ENCODE measurements at places on chromosomes 2 and 18.

- DNase-seq = no peak
These were observed 52.1 kb downstream of the COPS8 start for GRCh38 chr2:237137626-237138323.

- DNase-seq = no peak
These were observed 46.4 kb upstream of the ACAA2 start for GRCh38 chr18:49859725-49860124.

DNA sequence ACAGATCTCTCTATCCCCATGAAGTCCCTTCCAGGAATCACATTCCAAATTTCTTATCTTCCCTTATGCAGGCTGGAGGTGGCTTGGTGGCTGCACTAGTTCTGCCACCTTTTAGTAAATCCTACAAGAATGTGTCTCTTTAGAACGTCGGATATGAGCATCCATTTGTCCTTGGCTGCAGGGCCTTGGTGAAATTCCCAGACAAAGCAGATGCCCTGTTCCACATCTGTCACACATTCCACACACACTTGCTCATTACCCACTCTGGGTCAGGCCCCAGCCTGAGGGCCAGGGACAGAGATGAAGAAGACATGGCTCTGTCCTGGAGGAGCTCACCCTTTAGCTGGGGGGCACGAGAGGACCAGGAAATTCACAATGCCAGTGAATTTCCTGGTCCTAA is 31.2 kb upstream of the GPR17 start:
- no peak for DNase-seq

DNA sequence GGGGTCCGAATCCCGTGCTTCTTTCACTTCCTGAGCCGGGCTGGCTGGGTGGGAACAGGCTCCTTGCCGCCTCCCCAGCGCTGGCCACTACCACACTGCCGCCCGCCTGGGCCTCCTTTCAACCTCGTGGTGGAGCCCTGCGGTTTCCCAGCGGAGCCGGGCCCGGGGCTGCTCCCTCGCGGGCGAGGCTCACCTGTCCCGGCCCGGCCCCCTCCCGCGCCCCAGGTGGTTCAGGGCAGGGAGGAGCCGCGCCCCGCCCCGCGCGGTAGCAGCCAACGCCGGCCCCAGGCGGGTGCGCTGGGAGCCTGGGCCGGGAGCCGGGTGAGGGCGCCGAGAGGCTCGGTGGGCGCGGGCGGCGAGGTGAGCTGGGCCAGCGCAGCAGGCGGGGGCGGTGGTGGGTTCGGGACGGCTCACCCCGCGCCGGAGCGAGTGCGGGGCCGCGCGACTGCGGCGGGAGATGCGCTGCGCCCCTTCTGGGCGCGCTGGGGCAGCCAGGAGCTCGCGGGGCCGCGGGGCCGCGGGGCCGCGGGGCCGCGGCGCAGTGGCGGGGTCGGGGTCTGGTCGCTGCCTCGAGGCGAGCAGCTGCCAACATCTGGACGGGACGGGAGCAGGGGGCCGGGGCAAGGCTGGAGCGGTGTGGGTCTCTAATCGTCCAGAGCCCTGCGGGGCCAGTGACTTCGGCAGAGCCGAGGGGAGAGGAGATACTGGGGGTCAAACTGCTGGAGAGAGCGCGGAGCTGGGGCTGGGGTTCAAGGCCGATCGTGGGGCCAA is at the start of gene LYPD6B:
LYPD6B (plus strand) TSS at position 258 of the 771 bp plus-strand sequence. CDS start 92,250 bp downstream, outside the sequence.
- DNase-seq = no peak

DNA sequence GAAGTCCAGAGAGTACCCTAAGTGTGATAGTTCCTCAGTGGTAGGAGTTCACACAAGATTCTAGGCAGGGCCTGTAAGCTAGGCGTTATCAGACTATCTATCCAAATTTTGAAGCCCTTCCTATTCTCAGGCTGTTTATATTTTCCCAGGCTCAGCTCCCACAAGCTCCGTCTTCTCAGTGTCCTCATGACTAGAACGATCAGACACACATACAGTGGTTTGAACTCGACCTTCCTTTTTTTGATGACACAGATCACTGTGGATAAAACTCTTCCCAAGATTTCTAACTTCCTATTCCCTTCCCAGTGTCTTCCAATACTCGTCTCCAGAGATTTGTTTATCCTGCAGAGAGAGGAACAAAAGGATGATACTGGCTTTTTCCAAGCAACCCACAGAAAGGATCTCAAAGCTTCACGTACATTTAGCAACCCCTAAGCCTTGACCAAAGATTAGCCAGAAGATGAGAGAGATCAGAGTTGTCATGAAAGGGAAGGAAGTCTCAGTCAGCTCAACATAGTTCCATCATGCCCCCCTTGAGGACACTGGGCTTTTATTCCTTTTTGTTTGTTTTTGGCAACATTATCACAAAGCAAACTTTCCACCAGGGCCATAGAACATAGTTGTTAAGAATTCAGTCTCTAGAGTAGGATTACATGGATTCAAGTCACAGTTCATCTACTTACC is 42.3 kb upstream of the DOK6 start:
- DNase-seq = no peak

DNA sequence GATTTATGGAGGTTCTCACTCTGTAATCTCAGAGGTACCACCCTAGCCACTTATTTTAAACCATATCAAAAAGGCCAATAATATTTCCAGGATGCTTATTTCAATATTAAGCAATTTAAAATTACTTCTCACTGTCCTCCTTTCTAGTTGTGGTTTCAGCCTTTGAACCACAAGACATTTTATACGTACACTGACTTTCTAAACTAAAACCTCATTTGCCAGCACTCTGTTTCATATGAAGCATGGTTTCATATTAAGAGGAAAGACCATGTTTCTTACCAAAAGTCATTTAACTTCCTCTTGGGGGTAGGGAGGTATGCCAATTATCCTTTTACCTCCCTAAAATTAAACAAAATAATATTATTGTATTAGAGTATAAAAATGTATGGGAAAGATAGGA is 399.8 kb downstream of the CDH7 start:
- no peak for DNase-seq

DNA sequence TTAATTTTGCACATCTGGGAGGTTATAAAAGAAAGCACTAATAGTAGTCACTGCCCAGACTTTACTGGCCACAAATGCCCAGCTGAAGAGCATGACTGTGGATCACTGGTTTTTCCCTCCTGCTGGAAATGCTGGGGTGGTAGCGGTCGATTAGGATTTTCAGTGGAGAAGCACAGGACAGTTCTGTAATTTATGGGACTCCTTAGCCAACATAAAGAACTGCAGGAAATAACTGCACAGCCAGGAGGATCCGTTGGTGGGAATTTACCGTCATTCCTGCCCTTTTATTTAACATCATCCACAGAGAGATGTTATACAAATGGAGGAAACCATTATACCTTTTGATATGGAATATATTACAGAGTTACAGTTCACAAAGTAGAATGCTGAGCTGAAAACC is 61.5 kb downstream of the TNFRSF11A start:
- DNase-seq = no peak

GRCh38 chr2:43941966-43942365 is 53.8 kb downstream of the LRPPRC start:
- DNase-seq = no peak

DNA sequence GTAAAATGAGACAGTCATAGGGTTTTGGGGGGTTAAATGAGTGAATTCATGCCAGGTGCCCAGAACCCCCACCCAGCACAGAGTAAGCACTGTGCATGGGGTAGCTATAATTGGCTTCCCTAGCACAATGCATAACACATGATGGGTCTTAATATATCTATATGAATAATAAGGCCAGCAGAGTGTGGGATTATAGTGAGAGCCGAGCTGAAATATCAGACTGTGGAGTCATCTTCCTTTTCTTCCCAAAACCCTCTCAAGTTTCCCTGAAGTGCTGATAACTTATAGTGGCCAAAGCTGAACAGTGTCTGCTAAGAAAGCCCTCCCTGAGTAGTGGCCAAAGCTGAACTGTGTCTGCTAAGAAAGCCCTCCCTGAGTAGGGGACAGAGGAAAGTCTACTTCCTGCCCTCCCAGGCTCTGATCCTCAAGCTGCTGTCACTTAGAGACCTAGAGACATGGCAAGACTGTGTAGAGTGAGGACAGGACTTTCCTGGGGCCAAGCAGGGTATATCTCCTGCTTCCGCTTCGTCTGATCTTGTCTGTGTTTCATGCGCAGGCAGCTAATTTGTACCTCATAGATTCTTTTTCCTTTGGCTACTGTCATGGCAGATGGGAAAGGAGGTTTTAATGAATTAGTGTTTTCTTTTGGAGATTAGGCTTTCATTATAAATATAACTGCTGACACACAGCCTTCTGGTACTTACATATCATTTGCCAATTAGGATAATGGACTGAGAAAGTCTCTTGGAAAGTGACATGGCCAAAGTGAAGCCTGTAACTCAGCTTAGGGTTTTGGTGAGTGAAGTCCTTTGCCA is 94.9 kb downstream of the FHOD3 start:
- DNase-seq = no peak

DNA sequence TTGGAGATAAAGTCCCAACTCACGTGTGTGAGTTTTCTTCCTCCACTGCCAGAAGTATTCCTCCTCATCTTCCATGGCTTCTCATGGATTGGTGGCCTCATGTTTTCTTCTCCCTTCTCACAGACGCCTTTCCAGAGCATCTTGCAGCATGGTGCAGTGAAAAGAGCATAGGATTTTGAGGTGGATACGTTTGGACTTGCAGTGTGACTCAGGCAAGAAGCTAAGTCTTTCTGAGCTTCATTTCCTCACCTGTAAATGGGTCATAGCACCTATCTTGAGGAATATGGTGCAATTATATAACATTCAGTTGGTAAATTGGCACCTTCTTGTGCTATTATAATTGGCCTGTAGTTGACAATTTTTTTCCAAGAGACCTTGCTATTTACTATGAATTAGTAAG is 247.6 kb downstream of the RDH14 start:
- no peak for DNase-seq

DNA sequence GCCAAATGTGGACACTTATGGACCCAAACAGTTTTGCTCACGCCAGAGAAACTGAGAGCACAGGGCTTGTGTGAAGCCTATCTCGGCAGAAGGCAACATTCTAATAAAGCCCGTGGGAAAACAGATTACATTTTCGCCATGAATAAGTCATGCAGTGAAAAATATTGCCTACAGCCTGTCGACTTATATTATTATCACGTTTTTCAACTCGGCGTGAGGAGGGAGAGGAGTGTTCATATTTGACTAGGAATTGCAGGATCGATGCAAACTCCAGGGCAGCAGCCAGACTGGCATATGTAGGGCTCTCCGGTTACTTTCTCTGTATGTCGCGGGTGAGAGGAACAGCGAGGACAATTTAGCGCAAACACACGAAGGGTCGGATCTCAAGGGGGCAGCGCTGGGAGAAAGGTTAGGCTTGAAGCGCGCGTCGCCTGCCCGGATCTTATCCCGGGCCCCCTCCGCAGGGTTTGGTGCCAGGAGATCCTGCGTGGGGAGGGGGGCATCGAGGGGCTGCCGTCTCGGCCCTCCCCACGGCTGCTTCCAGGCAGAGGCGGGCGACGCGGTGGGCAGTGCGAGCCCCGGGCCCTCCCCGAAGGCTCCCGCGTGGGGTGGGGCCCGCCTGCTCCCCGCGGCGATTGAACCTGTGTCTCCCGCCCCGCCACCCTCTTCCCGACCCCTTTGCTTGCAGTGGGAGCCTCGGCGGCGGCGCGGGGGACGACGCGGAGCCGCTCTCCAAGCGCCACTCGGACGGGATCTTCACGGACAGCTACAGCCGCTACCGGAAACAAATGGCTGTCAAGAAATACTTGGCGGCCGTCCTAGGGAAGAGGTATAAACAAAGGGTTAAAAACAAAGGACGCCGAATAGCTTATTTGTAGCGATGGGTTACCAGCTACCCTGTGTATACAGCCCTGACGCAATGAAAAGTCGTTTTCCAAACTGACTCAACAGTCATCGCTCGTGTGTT is 4.4 kb downstream of the ADCYAP1 start:
- DNase-seq = no peak

- DNase-seq = no peak
These were observed 9.5 kb upstream of the SMAD4 start for GRCh38 chr18:51020536-51020935.

DNA sequence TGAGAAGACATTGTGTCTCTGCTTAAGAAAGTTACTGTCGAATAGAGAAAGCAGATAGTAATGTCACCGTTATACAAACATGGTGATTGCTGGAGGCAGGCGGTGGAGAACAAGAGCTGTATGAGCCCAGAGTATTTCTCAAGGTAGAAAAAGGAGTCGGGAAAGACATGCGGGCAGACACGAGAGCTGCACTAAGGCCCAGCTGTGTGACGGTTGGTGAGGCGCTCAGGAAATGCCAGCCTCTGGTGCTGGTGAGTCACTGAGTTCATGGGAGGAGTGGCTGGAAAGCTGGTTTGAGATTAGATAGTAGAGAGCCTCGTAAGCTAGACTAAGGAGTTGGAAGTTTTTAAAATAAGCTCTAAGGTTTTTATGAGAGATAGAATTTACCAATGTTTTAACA is 390.9 kb upstream of the TRIB2 start:
- no peak for DNase-seq

GRCh38 chr2:88451811-88452564 is 505 bp downstream of the FOXI3 start:
- no peak for DNase-seq

DNA sequence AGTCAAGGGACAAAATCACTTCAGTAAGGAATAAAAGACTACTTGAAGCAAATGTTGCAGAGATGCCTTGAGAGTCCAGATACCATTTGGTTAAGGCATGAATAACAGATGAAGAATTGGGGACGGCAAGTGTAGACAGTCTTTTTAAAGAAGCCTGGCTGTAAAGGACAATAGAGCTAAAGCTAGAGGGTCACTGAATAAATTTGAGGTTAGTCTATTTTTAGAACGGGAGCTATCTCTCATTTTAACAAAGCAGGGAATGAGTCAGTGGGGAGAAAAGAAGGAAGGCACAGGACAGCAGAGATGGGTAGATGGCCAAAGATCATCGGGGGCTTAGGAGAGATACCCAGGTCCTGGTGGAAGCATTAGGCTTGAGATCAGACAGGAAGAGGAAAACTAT is 30.6 kb upstream of the CHN1 start:
- DNase-seq = no peak

DNA sequence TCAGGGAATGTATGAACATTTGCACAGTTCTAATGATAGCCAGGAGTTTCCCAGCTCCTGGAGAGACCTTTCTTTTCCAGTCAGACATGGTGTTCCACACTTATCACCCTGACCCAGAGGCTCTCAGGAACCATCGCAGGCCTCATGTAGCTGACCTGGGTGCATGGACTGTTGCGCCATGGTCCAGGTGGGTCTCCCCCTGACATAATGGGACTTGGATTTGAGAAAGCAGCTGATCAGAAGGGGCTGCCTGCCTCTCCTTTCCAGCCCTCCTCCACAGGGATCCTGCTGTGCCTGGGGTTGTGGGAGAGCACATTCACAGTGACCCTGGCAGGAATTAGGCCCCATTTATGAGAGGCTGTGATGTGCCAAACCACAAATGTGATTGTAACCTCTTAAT is 133.4 kb upstream of the ALPP start:
- DNase-seq = no peak

- no peak for DNase-seq
These were observed 7.4 kb downstream of the NFATC1 start for GRCh38 chr18:79402977-79403722.

Measured in esophagus squamous epithelium (tissue), 5 donors.